ENCODE measurements at places on chromosomes 13 and 19. TPM values are rescaled to one million over a fixed set of nuclear protein-coding genes. Genes with fewer than 3 reads are reported as not detected.

- H3K4me3 ChIP-seq = peak overlapping the region; percentile 98
- H3K27me3 ChIP-seq = no peaks in the 10 kb centered on the region
- DNase-seq = no peak
- no peaks in the 10 kb centered on the region for H3K36me3 ChIP-seq
- peak overlapping the region; percentile 90 for H3K27ac ChIP-seq
Measured at GRCh38 chr19:34481861-34482379, 362 bp downstream of the WTIP start.

DNA sequence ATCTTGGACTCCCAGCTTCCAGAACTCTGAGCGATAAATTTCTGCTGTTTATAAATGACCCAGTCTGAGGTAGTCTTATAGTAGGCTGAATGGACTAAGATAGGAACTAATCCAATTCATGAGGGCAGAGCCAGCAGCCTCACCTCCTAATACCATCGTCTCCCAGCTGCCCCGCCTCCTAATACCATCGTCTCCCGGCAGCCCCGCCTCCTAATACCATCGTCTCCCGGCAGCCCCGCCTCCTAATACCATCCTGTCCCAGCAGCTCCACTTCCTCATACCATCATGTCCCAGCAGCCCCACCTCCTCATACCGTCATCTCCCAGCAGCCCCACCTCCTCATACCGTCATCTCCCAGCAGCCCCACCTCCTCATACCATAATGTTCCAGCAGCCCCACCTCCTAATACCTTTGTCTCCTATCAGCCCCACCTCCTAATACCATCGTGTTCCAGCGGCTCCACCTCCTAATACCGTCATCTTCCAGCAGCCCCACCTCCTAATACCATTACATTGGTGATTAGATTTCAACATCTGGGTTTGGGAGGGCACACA is 2.4 kb upstream of the ARGLU1 start:
- H3K36me3 ChIP-seq = no peaks in the 10 kb centered on the region
- H3K27ac ChIP-seq = peak overlapping the region; percentile 28

The ZNF559 gene
- total RNA-seq = 15.4 TPM

DNA sequence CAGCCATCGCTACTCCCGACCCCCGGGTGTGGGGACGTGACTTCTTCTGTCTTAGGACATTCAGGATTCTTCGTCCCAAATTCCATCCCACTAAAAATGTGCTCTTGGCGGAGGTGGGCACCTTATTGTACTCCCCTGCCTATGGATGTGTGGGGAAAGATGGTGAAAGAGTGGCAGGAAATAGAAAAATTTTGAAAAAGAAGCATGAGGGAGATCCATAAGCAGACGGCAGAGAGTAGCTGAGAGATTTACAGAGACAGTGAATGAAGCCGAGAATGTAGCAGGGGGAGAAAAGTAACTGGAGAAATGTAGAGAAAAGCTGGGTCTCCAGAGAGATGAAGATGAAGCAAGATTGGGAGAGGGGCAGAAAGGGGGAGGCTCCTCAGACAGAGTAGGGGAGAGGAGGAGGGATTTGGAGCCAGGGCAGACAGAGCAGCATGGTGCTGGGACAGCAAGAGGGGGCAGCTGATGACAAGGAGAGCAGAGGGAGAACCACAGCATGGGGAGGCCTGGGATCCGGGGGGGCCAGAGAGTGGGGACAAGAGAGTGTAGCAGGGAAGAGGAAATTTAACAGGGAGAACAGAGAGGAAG is 843 bp downstream of the ZNF610 start:
- H3K36me3 ChIP-seq = no peaks in the 10 kb centered on the region
- peak overlapping the region; percentile 28 for H3K27ac ChIP-seq
- DNase-seq = no peak
- peak overlapping the region; percentile 66 for H3K4me3 ChIP-seq

The CGB1 gene
- total RNA-seq = not detected

GRCh38 chr13:97267418-97268059 is 45.4 kb downstream of the MBNL2 start:
- DNase-seq = no peak
- H3K4me1 ChIP-seq = peaks cover 15% of the 10 kb centered on the region
- no peak overlapping the region for H3K27ac ChIP-seq

The TEAD2 gene
- total RNA-seq = 48.8 TPM

The C19orf67 gene
- total RNA-seq = not detected

Data from aorta (tissue), 5 donors.